Activated T-cell treated with anti-CD3 and anti-CD28 coated beads for 24 hours (primary cell): ENCODE measurements at places on chromosomes 12 and 14.

- DNase-seq = no peak
Observed at GRCh38 chr12:100156731-100157426, 14.2 kb upstream of the BLTP3B start.

DNA sequence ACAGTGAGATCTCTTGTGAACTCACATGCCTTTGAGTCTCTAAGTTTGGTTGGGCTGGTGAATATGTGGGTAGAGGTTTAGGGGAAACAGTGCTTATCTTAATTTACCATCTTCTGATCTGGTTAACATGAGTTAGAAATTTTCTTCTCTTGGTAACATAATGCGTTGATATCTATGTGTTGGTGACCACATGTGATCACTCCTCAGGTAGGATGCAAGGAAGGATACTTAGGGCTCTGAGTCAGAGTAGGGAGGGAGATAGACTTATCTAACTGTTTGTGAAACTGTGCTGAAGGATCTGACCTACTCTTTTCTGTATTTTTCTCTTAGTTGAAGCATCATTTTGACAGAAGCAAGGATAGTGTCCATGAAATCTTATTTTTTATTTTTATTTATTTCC lies 23.1 kb downstream of the FAM234B start:
- no peak for DNase-seq

- no peak for DNase-seq
Observed at GRCh38 chr12:6118891-6119568, 5.4 kb downstream of the VWF start.

DNA sequence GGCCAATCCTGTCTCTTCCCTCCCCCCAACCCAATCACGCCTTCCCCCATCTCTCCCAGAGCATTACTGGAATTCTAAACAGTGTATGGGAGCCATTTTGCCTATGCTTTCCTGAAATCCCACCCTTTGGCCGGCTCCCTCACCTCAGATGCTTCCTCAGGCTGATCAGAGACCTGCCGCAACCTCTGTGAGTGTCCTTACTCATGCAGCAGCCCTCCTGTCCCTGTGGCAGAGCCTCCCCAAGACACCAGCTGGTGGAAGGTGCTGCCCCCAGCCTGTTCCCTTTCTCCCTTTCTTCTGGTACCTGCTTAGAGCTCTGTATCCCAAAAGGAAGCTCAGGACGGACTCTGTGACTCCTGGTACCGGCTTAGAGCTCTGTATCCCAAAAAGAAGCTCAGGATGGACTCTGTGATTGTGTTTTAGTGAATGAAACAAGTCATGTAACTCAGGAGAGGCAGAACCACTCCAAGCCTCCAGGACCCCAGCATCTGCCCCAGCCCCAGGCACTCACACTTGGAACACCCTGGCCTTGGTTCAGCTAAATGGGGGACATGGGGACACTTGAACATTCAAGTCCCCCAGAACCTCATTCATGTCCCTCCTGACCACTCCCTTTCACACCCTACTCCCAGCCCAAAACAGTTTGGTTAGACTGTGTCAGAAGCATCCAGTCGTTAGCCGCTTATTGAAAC lies 29.3 kb upstream of the RIN3 start:
- no peak for DNase-seq

- no peak for DNase-seq
Observed at GRCh38 chr14:77721437-77721836, 13.5 kb downstream of the SLIRP start.

GRCh38 chr14:74324931-74325361 lies 22.2 kb upstream of the ABCD4 start:
- no peak for DNase-seq

GRCh38 chr14:37429618-37430017 lies 165.4 kb downstream of the FOXA1 start:
- DNase-seq = no peak
